ENCODE measurements at places on chromosomes 3 and 15.

GRCh38 chr3:28467414-28467813 lies 118.8 kb upstream of the AZI2 start:
- no peak for DNase-seq

GRCh38 chr3:156627946-156628569 lies 46.3 kb upstream of the TIPARP start:
- peak; percentile 35 for DNase-seq

GRCh38 chr15:98927996-98928395 lies 79.6 kb downstream of the PGPEP1L start:
- DNase-seq: no peak

DNA sequence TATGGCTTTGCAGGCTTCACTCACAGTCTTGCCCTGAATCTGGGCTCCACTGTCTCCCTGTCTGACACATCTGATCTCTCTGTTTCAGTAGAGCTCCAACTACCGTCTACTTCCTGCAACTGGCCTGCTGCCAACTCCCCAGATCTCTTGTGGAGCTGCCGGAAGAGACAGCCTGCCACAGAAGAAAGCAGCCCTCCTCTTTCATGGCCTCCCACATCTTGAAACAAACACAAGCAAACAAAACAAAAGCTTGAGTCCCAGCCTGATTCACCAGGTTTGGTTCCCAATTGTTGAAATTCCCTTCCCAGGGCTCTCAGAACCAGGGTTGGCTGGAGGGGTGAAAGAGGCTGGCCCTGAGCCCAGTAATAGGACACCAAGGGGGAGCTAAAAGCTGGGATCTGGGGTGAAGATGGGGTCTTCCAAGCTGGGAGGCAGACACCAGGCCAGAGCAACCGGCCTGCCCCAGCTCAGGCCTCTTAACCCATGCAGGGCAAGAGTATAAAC lies 55.3 kb upstream of the CA12 start:
- DNase-seq: peak; percentile 93

GRCh38 chr3:41169023-41169422 lies 30.3 kb upstream of the CTNNB1 start:
- no peak for DNase-seq

GRCh38 chr3:165852191-165852590 lies 15.0 kb upstream of the BCHE start:
- no peak for DNase-seq

- DNase-seq: no peak
These were observed 16.3 kb downstream of the ITIH3 start for GRCh38 chr3:52810923-52811322.

DNA sequence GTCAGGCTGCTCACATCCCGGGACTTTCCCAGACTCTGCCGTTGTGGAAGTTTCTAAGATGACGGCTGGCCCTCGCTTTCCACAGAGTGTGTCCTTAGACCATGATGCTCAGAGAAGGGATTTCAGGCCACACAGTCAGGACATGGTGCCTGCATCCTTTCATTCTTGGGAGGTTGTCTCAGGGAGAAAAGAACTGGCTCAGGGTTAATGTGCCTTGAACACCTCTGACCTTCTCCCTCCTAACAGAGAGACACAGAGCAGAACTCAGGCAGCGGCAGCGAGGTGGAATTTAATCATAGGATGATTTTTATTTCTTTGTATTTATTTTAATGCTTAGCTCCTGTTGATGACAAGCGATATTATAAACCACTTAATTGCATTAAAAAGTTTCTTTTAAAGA lies 96.9 kb upstream of the ATP2B2 start:
- DNase-seq: no peak

GRCh38 chr15:57570994-57571393 lies 20.7 kb upstream of the MYZAP start:
- peak; percentile 70 for DNase-seq

- DNase-seq: peak; percentile 95
These were observed 17.5 kb downstream of the LMCD1 start for GRCh38 chr3:8519156-8519555.

GRCh38 chr15:81279621-81280485 lies 44.1 kb downstream of the STARD5 start:
- DNase-seq: peak; percentile 39

- DNase-seq: peak; percentile 11
These were observed 17.5 kb upstream of the ZBTB20 start for GRCh38 chr3:115164374-115165221.

GRCh38 chr15:66036859-66037258 lies 167.6 kb downstream of the RAB11A start:
- DNase-seq: no peak

DNA sequence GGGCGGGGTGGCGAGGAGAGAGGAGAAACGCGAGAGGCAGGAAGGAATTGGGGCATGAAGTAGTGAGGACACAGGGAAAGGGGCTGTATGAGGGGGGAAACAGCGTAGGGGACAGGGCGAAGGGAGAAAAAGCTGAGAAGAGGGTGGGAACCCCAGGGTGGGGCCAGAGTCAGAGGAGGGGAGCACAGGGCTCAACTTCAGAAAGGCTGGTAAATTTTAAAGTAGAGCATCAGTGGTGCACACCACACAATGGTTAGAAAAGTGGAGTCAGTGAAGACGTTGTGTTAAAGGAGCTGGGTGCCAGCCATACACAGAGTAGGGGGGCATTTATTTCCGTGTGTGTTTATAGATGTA lies 3.0 kb upstream of the RPP25 start:
- DNase-seq: no peak

GRCh38 chr15:29688506-29689286 lies 133.6 kb downstream of the TJP1 start:
- no peak for DNase-seq

GRCh38 chr3:135618123-135618522 lies 347.4 kb upstream of the PPP2R3A start:
- no peak for DNase-seq
